Inflammatory macrophage treated with lipopolysaccharide for 1 hour (primary cell): ENCODE measurements at places on chromosomes 4 and X.

DNA sequence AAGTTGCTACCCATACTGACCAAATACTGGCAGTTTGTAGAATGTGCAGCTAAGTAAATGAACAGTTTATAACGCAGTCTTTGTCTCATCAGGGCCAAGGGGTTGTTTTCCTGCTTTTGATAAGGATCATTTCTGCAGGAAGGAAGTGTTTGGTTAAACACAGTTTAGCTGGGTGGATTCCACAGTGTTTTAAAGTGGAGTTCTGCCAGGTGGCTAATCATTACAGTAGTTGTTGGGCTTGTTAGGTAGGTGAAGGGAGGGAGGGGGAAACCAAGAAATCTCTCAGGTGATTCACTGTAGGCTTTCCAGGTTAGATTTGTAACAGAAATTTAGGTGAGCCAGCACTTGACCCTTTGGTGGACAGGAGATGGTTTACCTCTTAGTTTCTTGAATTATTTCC is 58.1 kb downstream of the FNIP2 start:
- DNase-seq: no peak

DNA sequence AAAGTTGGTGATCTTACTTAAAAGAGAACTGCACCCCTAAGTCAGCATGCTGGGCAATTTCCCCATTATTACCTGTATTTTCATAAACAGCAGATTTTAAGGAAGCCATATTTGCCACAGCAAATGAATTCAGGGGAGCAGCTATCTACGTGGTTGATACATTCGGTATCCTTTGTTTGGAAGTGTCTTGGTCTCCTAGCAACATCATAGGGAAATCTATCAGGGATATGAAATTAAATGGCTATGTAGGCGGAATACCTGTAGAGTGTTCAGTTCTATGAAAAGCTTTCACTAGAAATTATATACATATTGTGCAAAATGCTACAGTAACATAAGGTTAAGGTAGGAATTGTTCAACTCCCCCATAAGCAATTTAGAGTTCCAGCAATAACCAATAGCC is 157.2 kb upstream of the EMCN start:
- DNase-seq: no peak

- no peak for DNase-seq
These were observed 99.2 kb downstream of the JADE1 start for GRCh38 chr4:128908735-128909134.

GRCh38 chr4:176433983-176434382 is 114.2 kb downstream of the SPCS3 start:
- no peak for DNase-seq

DNA sequence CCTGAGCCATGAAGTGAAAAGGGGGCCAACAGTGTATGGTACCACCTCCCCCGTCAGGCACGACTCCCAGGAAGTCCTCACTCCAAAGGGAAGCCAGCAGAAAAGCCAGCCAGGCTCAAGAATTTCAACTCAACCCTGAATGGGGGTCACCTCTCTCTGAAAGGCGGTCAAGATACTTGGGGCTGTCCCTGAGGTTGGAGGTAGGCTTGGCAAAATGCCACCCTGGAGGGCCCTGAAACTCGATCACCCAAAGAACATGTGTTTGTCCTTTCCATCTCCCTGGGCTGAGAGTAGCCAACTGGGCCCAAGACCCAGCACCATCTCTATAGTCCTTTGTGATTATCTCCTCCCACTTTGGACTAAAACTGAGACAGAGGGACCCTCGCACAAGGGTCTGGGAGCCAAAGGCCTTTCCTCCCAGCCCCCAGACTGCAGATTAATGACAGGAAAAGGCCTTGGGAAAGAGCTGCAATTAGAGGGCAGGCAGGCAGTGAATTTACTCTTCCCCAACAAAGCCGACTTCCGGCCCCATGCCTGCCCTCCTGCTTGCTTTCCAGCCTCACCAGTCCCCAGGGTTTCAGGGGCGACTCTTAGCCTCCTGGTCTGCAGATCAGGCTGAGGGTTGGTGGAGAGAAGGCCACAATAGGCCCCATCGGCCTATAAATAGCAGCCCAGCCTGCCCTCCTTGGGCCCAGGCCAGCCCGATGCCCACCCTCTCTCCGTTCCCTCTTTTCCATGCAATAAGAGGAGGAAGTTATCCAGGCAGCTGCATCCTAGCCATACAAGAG is 5.6 kb downstream of the SASH3 start:
- no peak for DNase-seq

DNA sequence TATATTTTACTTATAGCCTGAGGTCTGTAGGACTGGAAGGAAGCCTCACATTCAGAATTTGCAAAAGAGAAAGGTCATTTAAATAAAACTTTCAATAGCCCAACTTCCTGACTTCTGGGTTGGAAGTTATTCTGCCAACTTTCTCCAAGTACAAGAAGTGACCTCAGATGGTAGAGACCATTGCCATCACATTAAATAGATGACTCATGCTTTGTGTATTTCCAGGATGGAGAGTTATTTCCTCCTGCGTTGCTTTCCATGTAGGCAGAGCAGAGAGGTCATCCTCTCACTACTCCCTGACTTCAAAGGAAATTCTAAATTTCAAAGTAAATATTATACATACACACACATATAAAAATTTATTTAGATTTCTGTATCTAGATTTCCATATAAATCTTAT is 73.0 kb upstream of the NR3C2 start:
- DNase-seq: no peak

DNA sequence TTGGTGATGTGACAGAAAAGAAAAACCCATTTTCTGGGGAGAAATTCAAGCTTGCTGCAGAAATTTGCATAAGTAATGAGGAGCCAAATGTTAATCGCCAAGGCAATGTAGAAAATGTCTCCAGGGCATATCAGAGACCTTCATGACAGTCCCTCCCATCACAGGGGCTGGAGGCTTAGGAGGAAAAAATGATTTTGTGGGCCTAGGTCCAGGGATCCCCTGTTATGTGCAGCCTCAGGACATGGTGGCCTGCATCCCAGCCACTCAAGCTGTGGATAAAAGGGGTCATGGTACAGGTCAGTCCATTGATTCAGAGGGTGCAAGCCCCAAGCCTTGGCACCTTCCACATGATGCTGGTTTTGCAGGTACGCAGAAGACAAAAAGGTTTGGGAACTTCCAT is 90.7 kb downstream of the TGIF2LX start:
- no peak for DNase-seq

GRCh38 chrX:121457096-121457495 is 409.7 kb downstream of the GLUD2 start:
- DNase-seq: no peak

GRCh38 chr4:158763462-158763861 is 5.4 kb upstream of the FNIP2 start:
- DNase-seq: no peak

GRCh38 chrX:154320406-154320805 is 24.8 kb downstream of the TKTL1 start:
- no peak for DNase-seq

DNA sequence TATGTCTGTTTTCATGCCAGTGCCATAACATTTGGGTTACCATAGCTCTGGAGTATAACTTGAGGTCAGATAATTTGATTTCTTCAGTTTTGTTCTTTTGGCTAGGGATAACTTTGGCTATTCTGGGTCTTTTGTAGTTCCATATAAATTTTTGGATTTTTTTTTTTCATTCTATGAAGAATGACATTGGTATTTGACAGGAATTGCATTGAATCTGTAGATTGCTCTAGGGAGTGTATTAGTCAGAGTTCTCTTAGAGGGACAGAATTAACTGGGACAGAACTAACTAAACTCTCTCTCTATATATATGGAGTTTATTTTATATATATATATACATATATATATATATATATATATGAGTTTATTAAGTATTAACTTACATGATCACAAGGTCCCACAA is 32.2 kb upstream of the SLIT2 start:
- no peak for DNase-seq

DNA sequence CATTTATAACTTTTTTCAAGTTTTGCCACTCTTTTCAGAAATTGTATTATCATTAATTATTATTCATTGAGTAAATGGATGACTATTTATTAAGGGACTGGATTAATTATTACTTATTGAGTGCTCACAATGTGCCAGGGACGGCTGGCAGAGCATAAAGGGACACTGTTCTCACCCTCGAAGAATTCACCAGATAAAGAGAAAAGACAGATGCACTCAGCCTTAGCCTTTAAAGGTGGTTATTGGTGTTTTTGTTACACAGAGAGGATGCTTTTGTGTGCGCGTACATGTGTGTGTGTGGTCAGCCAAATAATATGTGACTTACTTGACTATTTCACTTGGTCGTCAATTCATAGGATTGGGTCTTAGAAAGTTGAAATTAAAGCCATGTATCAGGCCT is 187.0 kb downstream of the ANTXR2 start:
- no peak for DNase-seq

- DNase-seq: no peak
These were observed 383.5 kb upstream of the LCORL start for GRCh38 chr4:18405054-18405453.

DNA sequence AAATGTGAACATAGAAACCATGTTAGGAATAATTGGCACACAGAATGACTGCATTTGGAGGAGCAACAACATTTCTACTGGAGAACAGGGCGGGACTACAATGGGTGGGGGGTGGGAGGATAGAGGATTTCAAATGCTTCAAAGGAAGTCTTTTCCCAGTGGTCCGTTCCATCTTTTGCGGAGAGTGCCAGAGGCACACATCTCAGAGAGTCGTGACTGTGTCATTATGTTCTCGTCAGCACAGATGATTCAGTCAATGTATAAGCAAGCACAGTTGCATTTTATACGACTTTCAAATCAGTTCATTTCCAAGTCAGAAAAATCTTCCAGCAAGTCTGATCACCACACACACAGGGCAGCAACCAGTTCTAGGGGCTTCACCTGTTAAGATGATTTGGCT is 22.7 kb upstream of the GPR50 start:
- DNase-seq: no peak

DNA sequence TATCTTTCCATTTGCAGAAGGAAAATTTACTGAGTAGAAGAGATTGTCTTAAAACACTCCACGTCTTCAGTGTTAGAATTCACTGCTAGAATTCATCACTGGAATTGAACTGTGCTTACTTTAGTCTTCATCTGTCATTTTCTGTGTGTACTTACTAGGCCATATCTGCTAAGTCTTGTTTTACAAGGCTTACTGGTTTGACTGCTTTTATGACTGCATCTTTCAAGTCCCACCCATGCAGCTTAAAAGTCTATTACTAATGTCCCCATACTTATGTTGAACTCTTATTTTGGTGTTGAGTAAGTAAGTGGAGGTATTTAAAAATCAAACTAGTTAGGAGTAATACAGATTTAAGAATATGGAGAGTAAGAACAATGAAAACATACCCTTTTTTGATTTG is 14.6 kb downstream of the CLCN3 start:
- no peak for DNase-seq

DNA sequence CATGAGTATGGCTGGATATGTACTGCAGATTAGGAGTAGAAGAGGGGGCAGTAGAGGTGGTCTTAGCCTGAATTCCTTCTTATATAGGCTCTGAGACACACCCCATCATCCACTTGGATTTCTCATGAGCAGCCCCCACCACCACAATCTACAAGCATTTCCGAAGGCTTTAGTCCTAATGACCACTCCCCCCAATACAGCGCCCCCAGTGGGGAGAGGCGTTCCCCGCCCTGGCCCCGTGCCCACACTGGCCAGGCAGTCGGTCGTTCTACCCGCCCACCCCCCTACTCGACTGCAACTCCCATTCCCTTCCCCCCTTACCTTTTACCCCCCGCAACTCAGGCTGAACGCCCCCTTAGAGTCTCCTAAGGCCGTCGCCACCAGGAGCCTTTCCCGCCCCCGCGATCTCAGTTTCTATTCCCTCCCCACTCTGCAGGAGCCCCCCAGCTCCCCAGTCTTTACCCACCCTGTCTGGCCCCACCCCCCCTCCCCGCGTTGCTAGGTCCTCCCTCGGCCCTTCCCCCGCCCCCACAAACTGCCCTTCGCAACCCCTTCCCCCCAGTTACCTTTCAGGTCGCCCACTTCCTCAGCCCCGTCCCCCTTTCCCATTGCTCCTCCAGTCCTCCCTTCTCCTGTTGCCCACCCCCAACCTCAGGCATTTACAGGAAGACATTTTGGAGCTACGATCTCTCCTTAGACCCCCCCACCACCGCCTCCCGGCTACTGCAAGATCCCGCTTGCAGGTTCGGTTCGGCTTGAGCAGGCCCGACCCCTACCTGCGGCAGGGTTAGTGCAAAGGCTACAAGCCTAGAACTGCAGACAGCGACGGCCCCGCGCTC is 468 bp downstream of the ZMYM3 start:
- no peak for DNase-seq

DNA sequence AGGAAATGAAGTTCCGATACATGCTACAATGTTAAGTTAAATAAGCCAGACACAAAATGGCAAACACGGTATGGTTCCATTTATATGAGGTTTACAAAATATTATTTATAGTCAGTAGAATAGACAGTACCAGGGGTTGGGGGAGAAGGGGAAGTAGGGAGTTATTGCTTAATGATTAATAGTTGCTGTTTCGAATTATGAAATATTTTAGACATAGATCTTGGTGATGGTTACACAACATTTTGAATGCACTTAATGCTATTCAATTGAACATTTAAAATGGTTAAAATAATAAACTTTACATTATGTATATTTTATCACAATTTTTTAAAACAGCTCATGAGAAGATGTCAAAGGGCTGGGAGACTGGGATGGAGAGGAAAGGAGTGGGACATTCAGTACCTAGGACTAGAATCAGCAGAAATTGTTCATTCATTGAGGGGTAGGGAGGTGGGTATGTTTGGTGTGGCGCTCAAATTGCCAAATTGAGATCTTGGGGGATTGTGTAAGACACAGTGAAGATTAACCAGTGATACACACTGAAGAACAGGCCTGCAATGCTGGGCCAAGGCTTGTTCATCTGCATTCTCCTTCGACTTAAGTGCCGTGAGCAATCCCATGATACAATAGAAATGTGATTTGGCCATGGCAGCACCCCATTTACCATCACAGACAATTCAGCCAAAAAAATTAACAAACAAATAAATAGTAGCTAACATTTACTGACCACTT is 165.6 kb upstream of the GALNT7 start:
- DNase-seq: peak; percentile 80

GRCh38 chr4:158861281-158861680 is 92.5 kb downstream of the FNIP2 start:
- DNase-seq: no peak

GRCh38 chr4:111707491-111707890 is 437.8 kb upstream of the FAM241A start:
- DNase-seq: no peak

DNA sequence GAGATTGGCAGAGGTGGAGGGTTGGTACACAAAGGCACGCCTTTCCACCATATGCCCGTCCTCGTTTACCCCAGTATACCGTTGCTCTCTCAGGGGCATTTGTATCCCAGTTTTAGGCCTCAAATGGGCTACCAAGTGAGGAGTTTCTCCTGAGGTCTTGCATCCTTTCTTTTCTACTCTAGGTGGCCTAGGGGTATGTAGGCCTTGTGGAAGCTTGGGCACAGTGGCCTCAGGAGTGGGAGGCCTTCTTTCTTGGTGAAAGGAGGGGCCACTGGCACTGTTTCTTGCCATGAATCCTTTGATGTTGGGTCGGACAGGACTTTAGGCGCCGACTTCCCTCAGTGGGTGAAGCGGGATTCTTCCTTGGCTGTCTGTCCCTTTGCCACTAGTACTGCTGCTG is 15.3 kb upstream of the MAGIX start:
- DNase-seq: no peak
